ENCODE measurements at places on chromosomes 6 and 20.
A peak's percentile ranks its signal among the peaks of the same experiment; 100 is the strongest.

- no peak for DNase-seq
Measured at GRCh38 chr20:19832875-19833274, 74.8 kb downstream of the RIN2 start.

DNA sequence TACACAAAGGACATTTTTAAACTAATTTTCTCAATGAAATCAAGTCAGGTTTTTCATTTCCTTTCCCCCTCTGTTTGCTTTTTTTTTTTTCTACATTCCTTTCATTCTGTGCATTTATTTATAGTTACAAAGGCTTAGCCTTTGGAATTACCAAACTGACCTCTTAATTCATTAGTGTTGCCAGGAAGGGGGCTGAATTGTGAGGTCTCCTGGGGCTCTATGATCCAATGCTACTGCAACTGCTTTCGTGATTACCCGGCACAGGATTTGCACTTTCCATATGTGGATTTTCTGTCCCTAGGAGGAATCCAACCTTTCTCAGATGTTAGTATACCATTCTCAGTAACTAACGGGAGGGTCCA lies 35.3 kb downstream of the NEDD9 start:
- peak; percentile 83 for DNase-seq

DNA sequence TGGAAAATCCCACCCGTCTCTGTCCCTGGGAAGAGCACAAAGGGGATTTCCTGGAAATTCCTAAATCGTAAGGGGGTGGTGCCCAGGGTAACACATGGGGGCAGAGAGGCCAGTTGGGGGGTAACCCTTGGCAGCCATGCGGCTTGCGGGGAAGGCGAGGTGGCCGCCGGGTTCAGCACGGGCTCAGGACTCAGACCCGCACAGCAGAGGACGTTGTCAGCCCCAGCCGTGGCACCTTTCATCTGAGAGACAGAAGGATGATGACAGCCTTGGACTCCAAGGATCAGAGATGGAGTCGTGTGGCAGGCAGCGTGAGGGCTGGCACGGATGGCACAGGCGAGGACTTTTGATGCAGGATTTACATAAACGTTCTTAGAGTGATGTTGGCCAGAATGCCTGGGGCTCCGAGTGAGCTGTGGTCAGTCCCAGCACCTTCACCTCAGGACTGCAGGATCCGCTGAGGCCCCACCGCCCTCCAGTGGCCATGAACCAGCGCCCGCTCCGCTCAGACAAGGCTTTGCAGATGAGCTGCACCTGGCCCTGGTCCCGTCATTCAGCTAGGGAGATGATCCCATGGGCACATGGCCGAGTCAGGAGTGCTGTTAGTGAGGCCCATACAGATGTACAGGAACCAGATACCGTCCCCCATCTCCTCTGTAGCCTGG lies 190.3 kb downstream of the TAF4 start:
- DNase-seq = no peak

- DNase-seq = no peak
Measured at GRCh38 chr6:124955108-124955856, 7.0 kb upstream of the RNF217 start.

- DNase-seq = no peak
Measured at GRCh38 chr20:17417225-17417624, 114.0 kb downstream of the BFSP1 start.

GRCh38 chr20:38726804-38727606 lies 2.7 kb downstream of the SLC32A1 start:
- no peak for DNase-seq

GRCh38 chr6:75025371-75025770 lies 180.5 kb downstream of the COL12A1 start:
- DNase-seq = no peak

GRCh38 chr6:111114482-111114881 lies 27.2 kb downstream of the SLC16A10 start:
- DNase-seq = no peak

GRCh38 chr6:118295336-118295735 lies 252.8 kb upstream of the PLN start:
- no peak for DNase-seq

- no peak for DNase-seq
Measured at GRCh38 chr20:51373713-51374455, 168.6 kb downstream of the NFATC2 start.

- DNase-seq = peak; percentile 59
Measured at GRCh38 chr6:87907521-87907920, 140.1 kb upstream of the SPACA1 start.

- no peak for DNase-seq
Measured at GRCh38 chr6:147560670-147561069, 52.2 kb downstream of the SAMD5 start.

DNA sequence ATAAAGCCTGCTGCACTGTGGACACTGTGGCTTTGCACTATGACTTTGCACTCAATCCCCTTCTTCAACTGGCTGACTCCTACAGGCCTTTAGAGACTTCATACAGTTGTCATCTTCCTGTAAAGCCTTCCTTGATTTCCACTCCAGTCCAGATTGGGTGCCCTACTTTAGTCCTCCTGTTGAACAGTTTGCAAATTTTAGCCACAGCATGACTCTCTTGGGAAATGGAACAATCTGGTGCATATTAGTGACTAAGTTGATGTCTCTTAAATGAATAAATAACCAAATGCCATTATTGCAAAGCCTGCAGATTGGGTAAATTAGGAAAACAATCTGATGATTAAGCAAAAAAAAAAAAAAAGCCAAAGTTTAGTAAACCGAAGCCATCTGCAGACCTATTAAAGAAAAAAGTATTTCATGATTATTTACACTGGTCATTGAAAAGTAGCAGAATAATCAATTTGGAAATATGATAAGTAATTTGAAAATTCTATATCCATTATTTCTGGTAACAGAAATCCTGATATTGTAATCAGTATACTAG lies 12.6 kb downstream of the PLCB4 start:
- DNase-seq = peak; percentile 56

- no peak for DNase-seq
Measured at GRCh38 chr6:157101166-157101565, 222.2 kb downstream of the TMEM242 start.

Data from GM04503 (cell line).